ENCODE measurements at places on chromosomes 16 and 17.

GRCh38 chr16:70378869-70379493, 32.3 kb downstream of the DDX19A start:
- DNase-seq: no peak

DNA sequence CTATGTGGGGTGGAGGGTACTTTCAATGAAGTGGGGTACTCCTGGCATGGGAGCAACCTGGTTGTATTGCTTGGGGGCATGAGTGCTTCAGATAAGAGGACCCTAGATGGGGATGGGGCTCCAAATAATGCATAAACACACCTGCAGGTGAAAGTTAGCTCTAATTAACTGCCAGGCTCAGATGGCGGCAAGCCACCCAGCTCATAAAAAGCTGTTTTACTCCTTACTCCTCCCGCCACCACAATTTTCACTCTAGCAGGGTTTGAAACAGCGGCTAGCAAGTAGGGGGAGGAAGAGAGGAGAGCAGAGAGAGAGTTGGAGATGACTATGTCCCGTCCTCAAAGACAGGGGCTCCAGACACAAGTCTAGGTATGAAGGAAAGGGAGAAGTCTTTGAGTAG, 117.7 kb upstream of the WSCD1 start:
- no peak for DNase-seq

- DNase-seq: no peak
These were observed at the start of gene C16orf90 for GRCh38 chr16:3495176-3495575. TSS of gene C16orf90 (minus strand) at chr16:3495489. CDS start at chr16:3495421, 68 bp downstream.

DNA sequence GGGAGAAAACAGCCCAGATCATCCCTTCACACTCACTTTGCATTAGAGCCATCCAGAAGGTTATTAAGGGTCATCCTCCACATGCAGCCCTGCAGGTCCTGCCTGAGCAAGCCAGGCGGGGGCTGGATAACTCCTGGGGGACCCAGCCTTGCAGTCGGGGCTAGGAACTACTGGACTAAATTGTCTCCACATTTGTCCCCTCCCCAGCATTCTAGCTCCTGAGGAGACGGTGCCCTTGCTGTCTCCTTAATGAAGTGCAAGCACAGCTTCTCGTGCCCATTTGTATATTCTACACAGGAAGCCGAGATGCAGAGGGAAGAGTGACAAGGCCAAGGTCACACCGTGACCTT, 185.2 kb downstream of the C16orf95 start:
- no peak for DNase-seq

GRCh38 chr17:69434164-69434579, 19.7 kb downstream of the MAP2K6 start:
- no peak for DNase-seq

GRCh38 chr17:18960241-18960665, 8.3 kb downstream of the SLC5A10 start:
- DNase-seq: no peak

GRCh38 chr16:59042301-59042700, 308.2 kb upstream of the GOT2 start:
- DNase-seq: no peak

- no peak for DNase-seq
These were observed 105.0 kb downstream of the XYLT1 start for GRCh38 chr16:17365591-17366298.

GRCh38 chr16:63702981-63703590, 1418.8 kb downstream of the CDH11 start:
- DNase-seq: no peak

DNA sequence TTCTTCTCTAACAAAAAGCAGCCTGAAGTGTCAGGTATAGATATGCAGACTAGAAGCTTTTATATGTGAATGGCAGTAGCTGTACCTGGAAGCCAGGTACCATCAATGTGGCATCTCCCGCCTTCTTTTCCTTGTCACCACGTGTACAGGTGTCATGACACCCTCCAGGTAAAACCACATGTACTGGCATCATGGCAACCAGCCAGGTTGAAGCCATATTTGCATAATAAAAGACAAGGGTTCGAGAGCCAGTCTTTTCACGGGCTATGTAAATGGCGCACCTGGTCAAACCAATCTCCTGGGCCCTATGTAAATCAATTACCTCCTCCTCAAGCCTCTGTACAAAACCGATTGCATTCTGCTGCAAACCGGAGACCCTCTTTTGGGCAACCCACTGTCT, 541.3 kb downstream of the CDH11 start:
- no peak for DNase-seq

DNA sequence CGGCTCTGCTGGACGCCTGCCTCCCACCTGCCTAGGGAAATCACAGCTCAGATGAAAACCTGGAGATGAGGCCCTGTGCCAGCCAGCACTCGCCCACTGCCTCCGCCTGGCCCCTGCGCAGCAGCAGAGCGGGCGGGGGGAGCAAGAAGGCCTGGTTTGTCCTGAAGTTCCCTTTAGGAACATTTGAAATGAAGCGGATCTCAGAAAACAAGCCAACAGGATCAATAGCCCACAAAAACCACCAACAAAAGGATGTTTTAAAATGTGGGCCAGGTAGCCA, 48.0 kb downstream of the RBFOX3 start:
- DNase-seq: no peak

- DNase-seq: no peak
These were observed 1276.1 kb upstream of the CDH8 start for GRCh38 chr16:63312346-63312745.

- DNase-seq: no peak
These were observed 31.1 kb upstream of the HELZ start for GRCh38 chr17:67276075-67276474.

DNA sequence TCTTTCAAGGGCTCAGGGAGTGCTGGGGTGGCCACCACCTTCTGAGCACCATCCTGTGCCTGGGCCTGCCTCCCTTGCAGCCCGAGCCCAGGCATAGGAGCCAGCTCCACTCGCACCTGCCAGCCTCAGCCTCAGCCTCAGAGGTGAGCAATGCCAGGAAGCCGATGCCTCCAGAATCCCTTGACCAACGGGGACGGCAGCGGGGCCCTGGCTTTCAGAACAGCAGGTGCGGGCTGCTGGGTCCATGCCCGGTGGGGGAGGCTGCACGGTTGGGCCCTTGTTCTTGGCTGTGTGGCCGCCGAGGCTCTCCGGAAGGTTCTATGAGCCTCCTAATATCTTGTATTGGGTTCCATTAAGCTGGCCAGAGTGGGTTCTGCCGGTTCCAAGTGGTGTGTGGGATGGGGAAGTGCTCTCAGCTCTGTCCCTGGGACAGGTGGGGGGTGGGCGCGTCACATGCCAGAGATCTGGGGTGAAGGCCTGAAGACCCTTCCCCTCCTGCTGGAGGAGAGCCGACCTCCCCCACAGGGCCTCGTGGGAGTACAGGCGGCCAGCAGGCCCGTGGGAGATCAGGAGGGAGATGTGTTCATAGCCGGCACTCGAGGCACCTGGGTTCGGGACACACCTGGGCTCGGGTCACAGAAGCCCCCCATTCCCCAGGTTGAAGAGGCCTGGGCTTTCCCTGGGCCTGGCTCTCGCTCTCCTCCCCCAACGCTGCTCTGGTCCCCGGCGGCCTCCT, 27.0 kb downstream of the NPTX1 start:
- no peak for DNase-seq

DNA sequence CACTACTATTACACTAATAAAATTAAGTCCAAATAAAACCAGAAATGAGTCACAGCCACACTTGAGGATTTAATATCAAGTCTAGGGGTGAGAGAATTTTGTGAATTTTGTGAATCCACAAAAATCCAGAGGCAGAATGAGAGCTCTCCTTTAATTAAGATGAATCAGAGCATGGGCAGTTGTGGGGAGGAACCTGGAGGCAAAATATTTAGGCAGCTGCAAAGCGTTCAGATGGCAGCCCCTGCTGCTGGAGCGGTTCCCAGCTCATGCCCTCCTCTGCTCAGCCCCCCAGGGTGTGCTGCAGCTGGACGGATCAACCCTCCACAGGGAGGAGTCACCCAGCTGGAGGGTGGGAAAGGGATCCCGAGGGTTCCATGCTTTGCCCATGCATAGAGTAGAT, 43.4 kb upstream of the IRX6 start:
- DNase-seq: no peak

DNA sequence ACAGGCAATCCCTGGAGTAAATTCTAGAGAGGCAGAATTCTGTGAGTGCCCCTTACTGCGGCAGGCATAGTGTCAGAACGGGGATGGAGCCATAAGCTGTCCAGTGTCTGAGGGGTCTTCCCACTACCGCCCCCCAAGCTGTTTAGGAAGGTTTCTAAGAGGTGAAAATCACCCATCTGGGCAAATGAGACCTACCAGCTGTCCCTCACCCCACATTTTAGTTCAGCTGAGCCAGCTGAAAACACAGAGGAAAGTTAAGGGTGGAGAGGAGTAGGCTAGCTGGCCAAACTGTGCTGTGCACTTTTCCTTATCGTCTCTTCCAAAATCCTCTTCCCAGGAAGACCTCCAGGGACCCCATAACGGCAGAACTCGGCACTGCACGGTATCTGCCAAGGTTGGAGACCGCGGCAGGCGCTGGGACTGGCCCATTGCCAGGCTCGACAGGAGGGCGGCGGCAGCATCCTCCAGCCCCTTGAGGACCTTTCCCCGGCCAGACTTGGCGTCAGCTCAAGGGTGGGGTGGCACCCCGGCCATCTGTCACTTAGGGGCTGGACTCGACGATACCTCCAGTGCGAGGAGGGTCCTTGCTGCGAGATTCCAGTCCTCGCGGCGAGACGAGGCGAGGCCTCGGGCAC, 955 bp downstream of the ACLY start:
- peak; percentile 37 for DNase-seq

DNA sequence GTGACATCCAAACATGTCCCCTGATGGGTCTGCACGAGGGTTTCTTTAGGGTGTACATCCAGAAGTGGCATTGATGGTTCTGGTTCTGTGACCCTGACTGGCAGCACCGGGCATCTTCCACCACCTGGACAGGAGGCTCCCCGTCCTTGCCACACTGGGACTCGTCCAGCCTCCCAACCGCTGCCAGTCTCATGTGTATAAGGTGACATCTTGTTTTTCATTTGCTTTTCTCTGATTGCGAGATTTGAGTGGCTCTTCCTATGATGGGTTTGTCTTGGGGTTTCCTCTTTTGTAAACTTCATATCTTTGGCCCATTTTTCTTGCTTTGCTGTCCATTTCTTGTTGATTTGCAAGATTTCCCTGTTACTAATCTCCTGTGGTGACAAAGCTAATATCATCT, 9.2 kb upstream of the LIMD2 start:
- DNase-seq: no peak

- DNase-seq: peak; percentile 13
These were observed 7.4 kb upstream of the MMP2 start for GRCh38 chr16:55471448-55472097.

DNA sequence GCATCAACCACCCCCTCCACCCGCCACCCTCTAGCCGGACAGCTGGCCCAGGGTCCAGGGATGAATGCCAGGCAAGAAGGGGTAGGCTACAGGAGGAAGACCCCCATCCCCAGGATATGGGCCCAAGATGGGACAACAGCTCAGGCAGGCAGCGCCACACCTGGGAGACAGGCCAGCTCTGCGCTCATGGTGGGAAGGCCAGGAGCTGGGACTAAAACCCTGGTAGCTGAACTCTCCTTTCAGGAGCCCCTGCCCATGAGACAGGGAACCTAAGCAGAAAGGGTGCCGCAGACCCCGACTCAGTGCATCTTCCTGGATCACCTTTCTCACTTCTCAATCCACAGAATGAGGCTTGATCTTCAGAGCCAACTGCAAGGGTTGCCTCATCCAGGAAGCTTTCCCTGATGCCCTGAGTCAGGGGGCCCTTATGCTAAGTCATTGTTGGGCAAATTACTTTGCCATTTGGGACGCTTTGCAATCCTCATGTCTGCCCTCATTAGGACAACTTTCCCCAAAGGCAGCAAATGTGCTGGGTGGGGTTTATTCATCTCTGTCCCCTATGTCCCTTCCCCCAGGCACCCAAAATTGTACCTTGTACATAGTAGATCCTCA, 9.0 kb downstream of the ZDHHC1 start:
- DNase-seq: no peak

DNA sequence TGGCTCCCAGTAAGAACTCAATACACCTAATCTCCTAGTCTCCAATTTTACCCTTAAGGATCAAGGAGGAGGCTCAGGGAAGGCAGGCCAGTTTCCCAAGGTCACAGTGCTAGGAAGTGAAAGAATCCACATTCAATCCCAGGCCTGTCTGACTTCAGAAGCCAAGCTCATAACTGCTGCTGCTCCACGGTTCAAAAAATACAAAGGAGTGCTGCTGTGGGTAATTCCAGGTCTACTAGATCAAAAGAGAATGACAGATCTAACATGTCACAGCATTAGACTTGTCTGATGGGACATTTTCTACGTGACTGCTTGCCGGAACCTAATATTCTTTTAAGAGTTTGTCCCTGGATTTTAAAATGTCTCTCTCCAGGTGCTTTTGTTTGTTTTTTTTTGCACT, 48.8 kb upstream of the IRX6 start:
- no peak for DNase-seq

- no peak for DNase-seq
These were observed 38.7 kb downstream of the SALL1 start for GRCh38 chr16:51112323-51112722.

DNA sequence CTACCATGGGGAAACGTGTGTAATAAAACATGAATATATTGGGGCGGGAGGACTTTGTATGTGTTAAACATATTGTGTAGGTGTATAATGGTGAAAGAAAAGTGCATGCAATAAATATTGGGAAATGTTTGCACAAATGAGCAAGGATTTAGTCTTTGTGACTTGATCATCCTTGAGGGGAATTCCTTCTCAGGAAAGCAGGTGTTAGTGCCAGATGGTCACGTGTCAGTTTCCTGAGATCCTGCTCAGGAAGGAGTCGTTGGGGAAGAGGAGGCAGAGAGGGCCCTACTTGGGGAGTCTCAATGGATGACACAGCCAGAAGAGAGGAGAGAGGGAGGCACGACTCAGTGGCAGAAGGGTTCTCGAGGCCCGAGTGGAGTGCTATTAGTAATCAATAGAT, 53.2 kb downstream of the MSI2 start:
- DNase-seq: no peak

DNA sequence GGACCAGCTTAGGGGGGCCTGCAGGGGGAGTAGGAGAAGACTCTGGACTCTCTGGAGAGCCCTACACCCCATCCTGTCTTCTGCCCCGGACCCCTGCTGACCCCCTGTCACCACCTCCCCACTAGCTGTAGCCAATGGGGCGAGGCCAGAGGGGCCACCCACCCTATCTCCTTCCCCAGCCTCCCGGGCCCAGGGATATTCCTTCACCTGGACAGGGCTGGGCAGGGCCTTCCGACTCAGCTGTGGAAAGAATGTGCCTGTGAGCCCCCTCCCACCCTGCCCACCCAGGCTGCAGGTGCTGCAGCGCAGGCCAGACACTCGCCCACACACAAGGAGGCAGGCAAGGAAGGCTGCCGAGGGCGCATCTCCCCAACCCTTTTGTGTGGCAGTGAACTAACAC, 23.0 kb downstream of the TSPOAP1 start:
- no peak for DNase-seq

- no peak for DNase-seq
These were observed 35.5 kb downstream of the UBN1 start for GRCh38 chr16:4882633-4883285.

DNA sequence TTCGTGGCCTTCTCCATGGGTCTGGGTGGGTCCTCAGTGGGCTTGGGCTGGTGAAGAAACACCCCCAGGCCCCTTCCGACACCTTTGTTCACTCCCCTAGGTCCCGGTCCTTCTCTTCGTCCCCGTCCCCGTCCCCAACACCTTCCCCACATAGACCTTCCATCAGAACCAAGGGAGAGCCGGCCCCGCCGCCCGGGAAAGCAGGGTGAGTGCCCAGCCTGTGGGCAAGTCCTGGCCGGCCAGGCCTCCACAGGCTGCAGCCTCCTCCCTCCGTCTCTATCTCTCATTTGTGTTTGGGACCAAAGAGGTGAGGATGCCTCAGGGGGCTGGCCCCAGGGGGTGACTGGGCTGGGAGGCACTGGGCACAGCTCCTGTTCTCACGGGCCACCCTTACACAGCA, 14.5 kb upstream of the IL17C start:
- DNase-seq: no peak

All from stimulated activated CD4-positive, alpha-beta T cell treated with anti-CD3 and anti-CD28 coated beads, Interleukin-4, amount 100 ng/mL, for 48 hours (primary cell).